ENCODE measurements at places on chromosomes 12 and 14. TPM values are rescaled to one million over a fixed set of nuclear protein-coding genes. Genes with fewer than 3 reads are reported as not detected.

REM2 gene
- total RNA-seq, result not detected

OASL gene
- 3.2 TPM for total RNA-seq

TSHR gene
- total RNA-seq, result not detected

CMA1 gene
- not detected for total RNA-seq

TNFAIP2 gene
- 17.6 TPM for total RNA-seq

KRT78 gene
- total RNA-seq, result 0.13 TPM

HVCN1 gene
- not detected for total RNA-seq

ALKBH1 gene
- 20.3 TPM for total RNA-seq

ATN1 gene
- 6.6 TPM for total RNA-seq

ETV6 gene
- 7.6 TPM for total RNA-seq

CCDC175 gene
- not detected for total RNA-seq

LTBR gene
- 84.7 TPM for total RNA-seq
